ENCODE measurements at places on chromosomes 6 and 20. TPM values are rescaled to one million over a fixed set of nuclear protein-coding genes. Genes with fewer than 3 reads are reported as not detected.

Gene PTCRA
- not detected for total RNA-seq

Gene OR2H1
- not detected for total RNA-seq

Gene SNRPB2
- total RNA-seq, result 26.6 TPM

Gene TMEM151B
- total RNA-seq, result 93.1 TPM

Gene ANKRD60
- total RNA-seq, result not detected

Gene KHDC1L
- total RNA-seq, result 0.78 TPM
